ENCODE measurements at places on chromosomes 13 and 19. TPM values are rescaled to one million over a fixed set of nuclear protein-coding genes. Genes with fewer than 3 reads are reported as not detected.

PLK5 gene
- polyA plus RNA-seq = 0.23 TPM

RFX1 gene
- polyA plus RNA-seq = 11.7 TPM

KCNJ14 gene
- polyA plus RNA-seq = 0.59 TPM

GSX1 gene
- not detected for polyA plus RNA-seq

NKPD1 gene
- polyA plus RNA-seq = 0.19 TPM

- DNase-seq = no peak
Measured at GRCh38 chr13:28548872-28549271, 53.9 kb upstream of the FLT1 start.

DNA sequence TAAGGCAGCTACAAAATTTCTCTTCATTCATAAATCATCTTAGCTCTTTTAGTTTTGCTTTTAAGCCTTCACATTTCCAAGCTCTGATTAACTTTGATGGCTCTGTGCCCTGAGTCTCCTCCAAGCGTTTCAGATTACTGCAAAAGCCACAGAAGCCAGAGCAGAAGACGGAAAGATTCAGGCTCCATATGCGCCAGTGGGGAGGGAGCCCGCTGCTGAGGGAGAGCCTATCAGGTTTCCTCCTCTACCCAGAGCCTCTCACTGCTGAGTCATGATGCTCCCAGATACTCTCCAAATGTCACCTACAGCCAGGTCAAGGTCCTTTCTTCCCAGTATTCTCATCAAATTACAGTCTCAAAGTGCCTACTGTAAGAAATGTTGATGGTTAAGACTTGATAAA, 193.6 kb downstream of the RAP2A start:
- DNase-seq = peak; percentile 15

DNA sequence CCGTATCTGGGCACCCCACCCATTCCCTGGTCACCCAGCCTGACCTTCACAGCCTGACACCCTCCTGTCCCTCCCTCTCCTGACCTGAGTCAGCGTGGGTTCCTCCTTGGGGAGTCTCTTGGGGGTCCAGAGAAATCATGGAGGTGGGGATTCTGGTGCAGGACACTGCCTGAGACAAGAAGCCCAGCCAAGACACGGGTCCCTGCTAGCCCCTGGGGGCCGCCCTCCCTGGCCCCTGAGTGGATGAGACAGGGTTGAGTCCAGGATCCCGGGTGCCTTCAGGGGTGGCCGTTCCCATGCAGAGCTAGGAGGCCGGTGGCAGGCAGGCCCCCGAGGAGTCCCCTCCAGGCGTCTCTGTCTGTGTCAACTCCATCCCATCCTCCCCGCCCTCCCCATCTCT, 1.6 kb downstream of the MAP2K7 start:
- peak; percentile 13 for DNase-seq

DNA sequence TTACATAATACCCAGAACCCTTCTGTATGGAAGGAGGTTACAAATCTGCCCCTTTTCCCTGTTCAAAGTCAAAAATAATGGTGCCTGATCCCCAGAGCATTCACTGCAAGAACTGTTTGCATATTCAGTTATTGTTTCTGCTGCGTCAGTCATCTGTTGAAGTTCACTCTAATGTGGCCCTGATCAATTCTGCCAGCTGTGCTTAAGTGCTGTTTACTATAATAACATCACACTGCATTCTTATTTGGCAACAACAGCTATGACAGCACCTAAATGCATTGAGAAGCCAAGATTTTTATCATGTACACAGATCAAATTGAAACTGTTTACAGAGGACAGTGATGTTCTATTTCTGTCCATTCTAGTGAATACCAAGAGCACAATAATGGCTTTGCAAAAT, 115.9 kb downstream of the DACH1 start:
- DNase-seq = no peak

GRCh38 chr13:76656500-76656899, 229.7 kb downstream of the KCTD12 start:
- DNase-seq = no peak

DNA sequence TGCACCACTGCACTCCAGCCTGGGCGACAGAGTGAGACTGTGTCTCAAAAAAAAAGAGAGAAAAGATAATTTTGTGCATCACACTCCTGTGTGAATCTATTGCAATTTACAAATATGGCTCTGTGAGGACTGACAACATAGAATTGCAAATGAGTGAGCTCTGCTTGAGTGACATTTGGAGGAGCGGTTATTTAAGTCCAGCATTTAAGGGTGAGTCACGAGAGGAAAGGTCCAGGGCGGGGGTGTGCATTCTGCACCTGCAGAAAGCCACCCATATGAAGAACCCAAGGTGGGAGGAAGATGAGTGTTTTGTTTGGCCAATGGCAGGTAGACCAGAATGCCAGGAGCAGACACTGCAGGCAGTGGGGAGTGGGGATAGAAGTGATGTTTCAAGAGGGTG, 58.5 kb downstream of the DGKH start:
- no peak for DNase-seq

- no peak for DNase-seq
Measured at GRCh38 chr19:33866696-33867095, 70.0 kb downstream of the KCTD15 start.

DNA sequence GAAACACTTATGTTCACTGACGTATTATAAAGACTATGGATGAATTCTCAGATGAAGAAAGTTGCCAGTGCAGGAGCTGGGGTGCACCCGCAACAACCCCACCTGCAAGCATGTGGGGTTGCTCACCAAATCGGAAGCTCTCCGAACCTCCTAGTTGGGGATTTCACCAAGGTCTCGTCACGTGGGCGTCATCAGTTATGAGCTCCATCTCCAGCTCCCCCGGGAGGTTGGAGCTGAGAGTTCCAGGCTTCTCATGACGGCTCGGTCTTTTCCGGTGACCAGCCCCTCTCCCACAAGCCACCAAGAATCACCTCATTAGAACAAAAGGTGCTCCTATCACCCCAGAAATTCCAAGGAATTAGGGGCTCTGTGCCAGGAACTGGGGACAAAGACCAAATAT, 46.1 kb upstream of the TUBGCP3 start:
- DNase-seq = no peak

GRCh38 chr13:44104969-44105368, 225.3 kb downstream of the LACC1 start:
- no peak for DNase-seq
